Jurkat, Clone E6-1 (cell line): ENCODE measurements at places on chromosomes 4 and X.

GRCh38 chrX:135431886-135432285, 10.1 kb downstream of the SMIM10L2A start:
- no peak for DNase-seq

- no peak for DNase-seq
These were observed 742.3 kb upstream of the POU3F4 start for GRCh38 chrX:82765811-82766210.

DNA sequence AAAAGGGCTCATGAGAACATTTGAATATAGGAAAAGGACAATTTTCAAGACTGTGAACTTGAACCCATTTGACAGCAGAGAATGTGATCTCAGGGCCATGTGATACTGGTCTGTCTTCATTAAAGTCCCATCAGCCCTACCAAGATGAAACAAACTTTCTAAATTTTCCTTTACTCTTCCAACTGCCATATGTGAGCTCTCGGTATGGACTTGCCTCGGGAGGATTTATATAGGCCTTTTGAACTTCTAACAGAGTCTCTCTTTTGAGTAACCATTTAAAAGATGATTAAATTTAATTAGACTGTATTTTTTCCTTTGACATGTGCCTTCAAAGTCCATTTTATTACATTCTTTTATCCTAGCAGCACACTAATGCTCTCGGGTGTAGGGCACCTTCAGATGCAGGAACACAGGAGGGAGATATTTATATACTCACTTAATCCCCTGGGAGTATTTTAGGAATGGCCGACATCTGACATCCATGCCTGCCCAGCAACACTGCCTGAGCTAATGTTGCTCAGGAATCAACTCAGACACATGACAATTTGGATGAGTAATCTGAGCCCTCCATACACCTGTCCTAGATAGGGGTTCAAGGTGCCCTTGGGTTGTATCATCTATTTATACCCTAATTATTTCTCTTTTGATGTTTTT, 155.0 kb downstream of the SLC7A11 start:
- DNase-seq, result no peak

DNA sequence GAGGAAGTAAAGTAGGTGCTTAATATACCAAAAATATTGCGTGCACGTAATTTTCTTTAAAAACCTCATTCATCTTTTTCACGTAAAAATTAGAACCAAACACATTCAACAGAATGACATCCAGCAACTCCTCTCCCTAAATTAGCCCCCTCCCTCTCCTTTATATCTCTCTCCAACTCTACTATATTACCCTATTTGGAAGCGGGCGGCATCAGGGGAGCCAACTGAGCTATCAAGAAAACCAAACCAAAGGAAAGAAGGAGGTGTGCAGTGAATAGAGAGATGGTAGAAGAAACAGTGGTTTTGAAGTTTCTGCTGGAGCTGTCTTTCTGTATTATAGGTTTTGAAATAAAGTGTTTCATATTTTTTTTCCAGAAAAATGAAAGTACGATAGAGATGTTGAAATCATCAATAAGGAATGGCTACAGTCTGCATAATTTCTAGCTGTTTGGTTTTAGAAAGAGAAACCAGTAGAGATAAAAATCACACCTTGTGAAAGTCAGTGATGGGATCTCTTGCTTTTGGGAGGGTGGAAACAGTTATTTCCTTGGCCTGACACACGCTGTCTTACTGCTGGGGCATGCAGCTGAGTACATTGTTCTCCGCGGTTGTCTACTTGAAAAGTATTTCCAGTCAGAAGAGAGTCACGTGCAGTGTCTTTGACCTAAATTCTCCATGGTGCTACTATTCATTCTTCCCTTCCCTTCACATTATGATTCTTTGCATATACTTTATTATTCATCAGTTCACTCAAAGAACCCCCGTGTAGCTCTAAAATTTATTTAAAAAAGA, 94.1 kb upstream of the WDR17 start:
- no peak for DNase-seq

DNA sequence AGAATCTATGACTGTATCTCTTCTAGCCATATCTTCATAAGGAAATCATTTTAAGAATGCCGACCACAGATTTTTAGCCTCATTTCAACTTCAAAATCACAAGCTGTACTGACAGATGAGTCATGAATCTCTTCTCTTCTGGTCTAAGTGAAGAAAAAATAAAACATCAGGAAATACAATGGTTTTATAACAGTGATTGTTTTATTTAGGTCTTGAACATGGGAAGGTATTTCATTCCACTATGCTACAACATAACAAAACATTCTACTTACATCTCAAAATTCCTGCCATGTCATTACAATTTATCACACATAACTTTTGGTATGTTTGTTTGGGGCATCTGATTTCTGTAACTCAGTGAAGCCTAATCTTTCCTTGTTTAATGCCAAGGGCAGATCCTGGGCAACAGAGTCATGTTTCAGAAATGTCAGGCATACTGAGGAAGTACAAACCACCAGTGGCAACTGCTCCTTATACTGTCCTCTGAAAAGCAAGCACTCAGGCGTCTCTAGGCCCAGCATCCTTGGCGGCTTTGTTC, 325.0 kb downstream of the PDHA2 start:
- no peak for DNase-seq

GRCh38 chrX:109600237-109600651, 24.7 kb downstream of the KCNE5 start:
- peak; percentile 5 for DNase-seq

GRCh38 chrX:76918033-76918432, 490.5 kb downstream of the MAGEE1 start:
- DNase-seq, result no peak

- DNase-seq, result no peak
These were observed 94.6 kb upstream of the INPP4B start for GRCh38 chr4:142940425-142941330.

DNA sequence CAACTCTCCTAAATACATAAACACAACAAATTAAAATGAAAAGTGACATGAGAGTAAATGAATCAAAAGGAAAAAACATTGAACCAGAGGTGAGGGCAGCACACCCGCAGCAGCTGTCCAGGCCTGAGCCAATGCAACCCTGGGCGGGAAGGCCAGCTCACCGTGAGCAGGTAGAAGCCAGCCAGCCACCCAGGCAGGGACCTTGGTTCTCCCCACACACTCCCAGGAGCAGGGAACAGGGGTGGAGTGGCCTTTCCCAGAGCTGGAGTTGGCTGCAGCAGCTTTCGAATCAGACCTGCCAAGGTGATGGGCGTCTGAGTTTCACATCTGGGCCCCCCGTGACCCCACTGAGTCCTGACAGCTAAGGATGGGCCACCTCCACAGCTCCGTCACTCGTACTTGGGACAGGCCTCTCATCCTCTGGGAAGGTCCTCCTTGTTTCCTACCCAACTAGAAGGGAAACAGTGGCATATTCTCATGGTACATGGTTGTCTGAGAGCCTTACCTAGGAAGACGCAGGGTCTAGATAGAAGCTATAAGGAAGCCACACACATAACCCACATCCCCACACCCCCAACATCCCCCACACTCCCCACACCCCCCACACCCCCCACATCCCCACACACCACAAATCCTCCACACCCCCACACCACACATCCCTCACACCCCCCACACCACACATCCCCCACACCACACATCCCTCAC, 172.2 kb downstream of the DCLK2 start:
- DNase-seq, result no peak

- no peak for DNase-seq
These were observed 260.9 kb downstream of the SLC7A11 start for GRCh38 chr4:137981277-137981676.

GRCh38 chrX:118437283-118437682, 58.3 kb upstream of the DOCK11 start:
- DNase-seq, result no peak

DNA sequence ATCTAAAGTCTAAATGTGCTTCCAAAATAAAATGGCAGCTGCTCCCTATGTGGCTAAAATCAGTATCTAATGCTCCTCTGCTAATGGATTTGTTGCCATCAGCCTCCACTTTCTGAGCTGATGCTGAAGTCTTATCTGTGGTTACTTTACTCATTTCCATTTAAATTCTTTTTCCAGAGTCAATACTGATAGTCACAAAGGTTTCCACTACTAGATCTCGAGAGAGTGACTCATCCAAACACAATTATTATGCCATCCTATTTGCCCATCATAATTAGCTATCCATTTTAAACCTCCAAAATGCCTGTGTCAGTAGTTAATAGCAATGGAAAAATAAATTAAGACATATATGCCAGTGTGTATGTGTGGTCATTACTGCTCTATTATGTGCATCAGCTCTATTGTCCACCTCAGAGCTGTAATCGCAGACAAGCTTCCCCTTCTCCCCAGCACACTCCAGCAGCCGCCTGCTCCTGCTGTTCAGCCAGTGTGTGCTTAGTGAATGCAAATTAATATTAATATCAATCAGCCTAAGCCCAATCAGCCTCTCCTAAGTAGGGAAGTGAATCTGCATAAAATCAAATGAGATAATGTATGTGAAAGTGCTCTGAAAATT, 199.8 kb upstream of the ZIC3 start:
- DNase-seq, result no peak

DNA sequence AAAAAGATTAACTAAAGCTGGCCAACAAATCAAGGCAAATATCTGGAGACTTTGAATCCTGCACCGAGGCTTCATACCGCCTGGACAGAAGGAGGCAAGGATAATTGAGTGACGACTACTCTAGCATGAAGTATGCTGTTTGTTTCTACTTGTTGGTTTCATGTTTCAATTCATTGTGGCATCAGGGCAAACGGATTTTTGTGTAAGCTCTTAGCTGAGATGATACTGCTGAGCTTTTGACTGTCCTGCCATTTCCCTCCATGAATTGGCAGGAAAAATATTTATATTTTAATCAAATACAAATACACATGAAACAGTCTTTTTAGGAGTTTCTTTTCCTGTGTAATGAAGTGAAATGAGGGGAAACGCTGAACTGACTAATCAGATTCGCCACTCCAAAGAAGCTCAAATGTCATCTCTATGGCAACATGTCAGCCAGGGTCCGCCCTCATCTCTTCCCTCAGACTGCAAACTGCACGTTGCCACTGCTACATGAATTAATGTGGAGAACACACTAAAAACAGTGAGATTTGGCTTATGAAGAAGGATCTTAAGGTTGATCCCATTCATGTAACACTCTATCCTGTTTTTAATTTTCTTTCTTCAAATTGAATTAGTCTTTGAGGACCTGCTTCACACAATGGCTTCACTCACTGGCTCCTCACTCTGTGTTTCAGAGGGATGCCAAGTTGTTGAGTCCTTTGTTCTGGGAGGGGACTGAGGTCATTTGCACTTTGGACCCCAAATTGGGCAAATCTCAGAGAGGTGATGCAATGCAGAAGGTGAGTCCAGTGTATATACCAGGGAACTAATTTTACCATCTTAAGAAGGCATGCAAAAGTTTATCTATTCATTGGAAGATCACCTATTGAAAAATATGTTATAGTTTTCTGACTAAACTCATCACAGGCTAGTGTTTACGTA, 149.6 kb upstream of the MID1 start:
- DNase-seq, result peak; percentile 9

- no peak for DNase-seq
These were observed 290.6 kb upstream of the BOD1L1 start for GRCh38 chr4:13918110-13918509.

DNA sequence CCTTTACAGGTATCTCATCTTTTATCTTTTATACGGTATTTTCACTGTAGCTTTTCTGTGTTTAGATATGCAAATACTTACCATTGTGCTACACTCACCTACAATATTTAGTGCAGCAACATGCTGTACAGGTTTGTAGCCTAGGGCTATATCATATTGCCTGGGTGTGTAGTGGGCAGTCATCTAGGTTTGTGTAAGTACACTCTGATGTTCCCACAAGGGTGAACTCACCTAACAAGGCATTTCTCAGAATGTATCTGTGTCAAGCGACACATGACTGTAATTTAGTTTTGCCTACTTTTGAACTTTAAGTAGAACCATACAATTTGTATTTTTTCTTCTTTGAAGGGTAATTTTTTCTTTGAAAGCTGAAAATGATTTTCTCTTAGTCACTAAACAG, 54.2 kb upstream of the SLC10A4 start:
- DNase-seq, result no peak

GRCh38 chrX:110402091-110402849, 43.6 kb downstream of the RTL9 start:
- no peak for DNase-seq

GRCh38 chrX:40392599-40392998, 188.2 kb upstream of the ATP6AP2 start:
- no peak for DNase-seq
